CD8-positive, alpha-beta memory T cell (primary cell): ENCODE measurements at places on chromosomes 5 and 9.
A peak's percentile ranks its signal among the peaks of the same experiment; 100 is the strongest.

- DNase-seq: no peak
Measured at GRCh38 chr9:69004836-69005235, 9.1 kb downstream of the PRKACG start.

- no peak for DNase-seq
Measured at GRCh38 chr5:93382188-93382825, 198.7 kb downstream of the NR2F1-AS1 start.

DNA sequence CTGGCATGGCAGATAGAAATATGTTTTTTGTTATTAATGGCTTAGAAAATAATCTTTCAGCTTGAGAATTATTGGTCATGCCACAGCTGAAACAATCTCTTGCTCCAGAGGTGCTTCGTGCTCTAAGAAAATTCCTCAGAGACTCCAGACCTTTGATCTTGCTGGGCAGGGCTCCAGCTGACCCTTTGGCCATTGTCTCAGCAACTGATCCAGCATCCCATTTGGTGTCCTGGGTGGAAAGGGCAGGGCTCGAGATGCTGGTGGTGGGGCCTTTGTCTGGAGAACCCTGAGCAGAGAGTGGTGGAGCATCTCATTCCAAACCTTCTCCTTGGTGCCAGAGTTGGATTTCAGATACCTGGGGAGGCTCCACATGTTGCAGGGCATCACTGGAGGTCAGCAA is 43.2 kb upstream of the PIK3R1 start:
- no peak for DNase-seq

GRCh38 chr5:89697581-89697980 is 712.0 kb downstream of the CETN3 start:
- DNase-seq: no peak

DNA sequence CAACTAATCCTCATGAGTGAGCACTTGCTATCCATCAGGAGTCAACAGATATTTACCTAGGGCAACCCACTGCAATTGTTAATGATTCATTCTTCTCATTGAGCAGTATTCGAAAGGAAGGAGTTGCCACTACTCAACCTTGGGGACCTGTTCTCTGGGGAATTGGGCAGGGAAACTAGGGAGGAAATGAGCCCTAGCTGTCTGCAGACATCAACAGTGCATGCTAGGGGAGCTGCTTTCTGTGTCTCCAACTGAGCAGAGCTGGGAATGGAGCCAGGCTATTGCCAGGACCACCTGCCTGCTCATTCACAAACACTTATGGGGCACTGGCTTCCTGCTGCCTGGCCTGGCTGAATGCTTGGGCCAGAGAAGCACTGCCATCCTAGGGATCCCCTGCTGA is 183.4 kb downstream of the TMEM38B start:
- DNase-seq: no peak

- DNase-seq: no peak
Measured at GRCh38 chr5:90131383-90132133, 278.0 kb downstream of the CETN3 start.

DNA sequence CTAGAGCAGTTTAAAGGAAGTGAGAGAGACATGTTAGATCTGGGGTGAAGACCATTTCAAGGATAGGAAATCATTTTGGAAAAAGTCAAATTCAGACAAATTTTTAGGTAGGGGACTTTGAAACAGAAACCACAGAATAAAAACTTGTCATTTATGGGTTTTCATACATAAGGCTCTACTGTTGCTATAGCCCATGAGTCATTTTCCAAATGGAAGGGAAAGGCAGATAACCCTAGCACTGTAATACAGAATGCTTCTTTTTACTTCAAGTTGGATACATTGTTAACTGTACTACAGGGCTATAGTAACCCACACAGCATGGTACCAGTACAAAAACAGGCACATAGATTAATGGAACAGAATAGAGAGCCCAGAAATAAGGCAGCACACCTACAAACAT is 455.4 kb downstream of the EBF1 start:
- DNase-seq: no peak

DNA sequence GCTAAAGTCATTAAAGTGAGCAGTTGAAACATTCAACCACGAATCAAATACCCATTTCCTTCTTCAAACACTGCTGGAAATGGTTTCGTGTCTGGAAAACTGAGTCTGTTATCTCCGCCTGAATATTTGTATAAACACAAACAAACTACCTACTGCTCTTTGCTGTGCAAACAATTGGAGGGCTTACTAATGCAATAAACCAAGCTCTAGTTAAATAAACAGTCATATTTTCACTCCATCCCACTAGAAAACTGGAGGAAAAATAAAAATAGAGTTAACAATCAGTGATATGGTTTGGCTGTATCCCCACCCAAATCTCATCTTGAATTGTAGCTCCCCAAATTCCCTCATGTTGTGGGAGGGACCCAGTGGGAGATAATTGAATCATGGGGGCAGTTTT is 397.6 kb downstream of the RASEF start:
- no peak for DNase-seq

DNA sequence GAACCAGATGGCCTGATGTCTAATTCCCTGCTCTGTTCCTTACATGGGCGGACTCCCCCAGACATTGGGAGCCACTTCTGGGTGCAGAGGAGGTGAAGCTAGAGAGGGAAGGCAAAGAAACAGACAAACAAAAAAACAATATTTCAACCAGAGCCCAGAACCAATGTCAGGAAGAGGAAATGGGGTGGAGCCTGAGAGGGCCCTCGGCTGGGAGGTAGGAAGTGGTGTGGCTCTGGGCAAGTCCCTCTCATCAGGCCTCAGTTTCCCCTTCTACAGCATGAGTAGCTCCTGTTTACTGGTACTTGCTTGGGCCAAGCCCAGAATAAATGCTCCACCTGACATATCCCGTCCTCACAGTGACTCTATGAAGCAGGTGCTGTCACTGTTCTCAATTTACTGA is 11.1 kb downstream of the SH2D3C start:
- no peak for DNase-seq

- DNase-seq: no peak
Measured at GRCh38 chr5:133072021-133072420, 20.2 kb downstream of the HSPA4 start.

GRCh38 chr9:27086818-27087680 is 22.0 kb upstream of the TEK start:
- no peak for DNase-seq

- no peak for DNase-seq
Measured at GRCh38 chr9:70589571-70590314, 175.3 kb upstream of the KLF9 start.

DNA sequence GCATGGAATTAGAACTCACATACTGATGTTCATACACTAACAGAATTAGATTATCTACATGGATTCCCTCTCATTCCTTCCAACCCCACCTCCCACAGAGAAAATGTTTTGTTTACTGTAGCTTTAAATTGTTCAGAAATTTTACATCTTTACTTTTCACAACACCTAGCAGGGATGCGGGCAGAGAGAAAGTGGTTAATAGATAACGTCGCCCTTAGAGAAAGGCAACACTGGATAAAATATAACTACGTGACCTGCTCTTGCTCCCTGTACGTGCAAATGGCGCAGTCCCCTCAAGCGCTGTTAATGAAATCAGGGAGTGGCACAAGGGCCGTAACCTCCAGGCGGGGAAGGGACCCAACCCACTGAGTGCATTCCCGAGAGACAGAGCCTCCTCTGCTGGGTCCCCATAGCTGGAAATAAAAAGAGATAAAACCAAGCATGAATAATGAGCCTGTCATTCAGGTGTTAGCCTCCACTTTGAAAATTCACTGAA is 125.3 kb upstream of the DAPK1 start:
- DNase-seq: no peak

GRCh38 chr5:96856371-96856770 is 19.9 kb upstream of the ERAP2 start:
- DNase-seq: no peak

DNA sequence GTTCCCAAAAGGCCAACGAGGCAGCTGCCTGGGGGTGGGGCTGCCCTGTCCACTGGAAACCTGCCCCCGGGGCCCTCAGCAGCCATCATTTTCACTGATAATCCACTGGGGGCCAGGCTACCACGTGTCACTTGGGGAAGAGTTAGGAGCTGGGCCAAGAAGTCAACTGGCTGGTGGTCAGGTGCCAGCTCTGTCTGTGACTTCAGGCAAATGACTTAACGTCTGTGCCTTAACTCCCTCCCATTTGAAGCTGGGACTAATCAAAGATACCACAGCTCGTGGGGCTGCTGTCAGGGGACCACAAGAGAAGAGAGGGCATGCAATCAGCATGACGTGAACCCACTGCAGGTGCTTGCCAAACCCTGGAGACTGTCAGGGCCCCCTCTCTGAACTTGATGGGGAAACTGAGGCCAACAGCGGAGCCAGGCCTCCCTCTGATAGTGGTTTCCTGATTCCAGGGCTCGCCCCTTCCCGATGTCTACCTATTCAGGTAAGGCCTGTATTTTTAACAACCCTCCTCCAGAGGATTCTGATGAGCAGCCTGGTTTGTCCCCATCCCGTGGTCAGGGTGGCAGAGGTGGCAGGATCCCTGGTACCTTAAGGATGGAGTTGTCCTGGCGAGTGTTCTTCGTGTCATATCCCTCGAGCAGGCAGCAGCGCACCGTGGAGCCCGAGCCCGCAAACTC is 12.3 kb upstream of the DPM2 start:
- DNase-seq: peak; percentile 53

- no peak for DNase-seq
Measured at GRCh38 chr9:68844631-68845612, 139.9 kb downstream of the PIP5K1B start.

DNA sequence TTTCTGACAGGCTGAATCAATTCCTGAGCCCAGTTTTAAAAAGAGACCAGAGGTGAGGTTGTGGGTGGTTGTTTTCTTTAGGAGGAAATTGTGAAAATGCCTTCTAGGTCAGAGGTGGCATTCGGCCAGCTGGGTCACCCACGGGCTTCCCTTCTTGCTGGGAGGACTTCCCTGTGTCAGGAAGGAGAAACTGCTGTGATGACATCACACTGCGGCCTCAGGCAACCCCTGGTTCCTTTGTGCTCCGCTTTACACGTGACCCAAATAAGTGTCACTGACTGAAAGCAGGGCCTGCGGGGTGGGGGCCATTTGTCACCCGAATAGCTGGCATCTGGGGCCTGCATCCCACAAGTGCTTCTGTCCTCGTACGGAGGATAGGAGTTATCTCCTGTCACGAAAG is 39.7 kb downstream of the FABP6 start:
- no peak for DNase-seq

- DNase-seq: no peak
Measured at GRCh38 chr5:40484495-40484894, 195.2 kb upstream of the PTGER4 start.

- DNase-seq: no peak
Measured at GRCh38 chr5:383621-384020, 59.4 kb upstream of the EXOC3 start.

GRCh38 chr5:124721229-124721735 is 25.2 kb downstream of the ZNF608 start:
- no peak for DNase-seq

DNA sequence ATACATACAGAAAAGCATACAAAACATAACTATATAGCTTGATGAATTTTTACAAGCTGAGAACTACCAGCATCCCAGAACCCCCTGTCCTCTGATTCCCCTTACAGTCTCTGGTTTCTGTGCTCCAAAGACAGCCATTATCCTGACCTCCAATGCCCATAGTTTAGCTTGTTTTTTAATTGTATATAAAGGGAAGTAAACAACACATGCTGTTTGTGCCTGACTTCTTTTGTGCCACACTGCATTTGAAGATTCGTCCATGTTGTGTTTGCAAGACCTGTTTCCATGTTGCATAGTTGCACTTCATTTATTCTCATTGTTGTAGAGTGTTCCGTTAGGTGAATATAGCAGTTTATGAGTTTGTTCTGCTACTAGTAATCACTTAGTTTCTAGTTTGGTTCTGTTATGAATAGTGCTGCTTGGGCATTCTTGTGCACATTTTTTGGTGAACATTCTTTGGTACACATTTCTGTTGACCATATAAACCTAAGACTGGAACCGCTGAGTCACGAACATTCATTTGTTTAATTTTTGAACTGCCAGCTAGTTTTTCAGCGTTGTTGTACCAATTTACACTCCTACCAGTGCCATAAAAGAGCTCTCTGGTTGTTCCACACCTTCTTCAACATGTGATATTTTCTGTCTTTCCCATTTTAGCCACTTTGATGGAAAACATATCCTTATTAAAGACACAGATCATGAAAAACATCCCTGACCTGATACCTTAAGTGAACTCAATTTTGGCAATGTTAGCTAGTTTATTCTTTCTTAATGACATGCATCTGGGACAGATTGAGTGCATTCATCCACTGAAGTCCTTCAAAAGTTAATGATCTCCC is 78.1 kb upstream of the ANXA1 start:
- DNase-seq: no peak

DNA sequence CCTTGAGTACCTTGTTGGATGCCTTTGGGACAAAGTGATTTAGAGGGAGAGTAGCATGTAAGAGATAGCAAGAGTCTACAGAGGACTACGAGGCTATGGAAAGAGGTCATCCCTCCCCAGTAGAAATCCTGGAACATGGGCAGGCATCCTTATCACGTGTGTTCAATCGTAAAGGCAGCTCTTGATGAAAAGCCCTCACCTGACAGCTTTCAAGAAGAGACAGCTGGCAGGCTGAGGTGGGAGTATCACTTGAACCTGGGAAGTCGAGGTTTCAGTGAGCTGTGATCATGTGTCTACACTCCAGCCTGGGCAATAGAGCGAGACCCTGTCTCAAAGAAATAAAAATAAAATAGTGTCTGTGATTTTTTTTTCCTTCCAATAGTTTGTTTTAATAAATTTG is 112.6 kb downstream of the PCSK5 start:
- no peak for DNase-seq

DNA sequence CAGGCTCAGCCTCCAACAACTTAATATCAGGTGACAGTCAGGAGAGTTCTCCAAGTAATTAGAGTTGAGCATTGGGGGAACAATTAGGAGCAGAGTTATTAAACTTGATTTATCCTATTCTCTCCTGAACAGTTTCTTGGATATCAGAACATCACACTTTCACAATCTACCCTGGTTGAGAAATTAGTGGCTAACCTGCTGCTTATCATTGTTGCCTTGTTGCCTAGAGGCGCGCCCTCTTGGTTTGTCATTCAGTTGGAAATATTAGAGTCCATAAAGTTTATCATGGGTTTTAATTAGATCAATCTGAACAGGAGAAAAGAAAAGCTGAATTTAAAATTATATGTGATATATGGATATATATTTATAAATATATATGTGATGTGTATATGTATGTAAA is 291.1 kb downstream of the CCDC171 start:
- no peak for DNase-seq

DNA sequence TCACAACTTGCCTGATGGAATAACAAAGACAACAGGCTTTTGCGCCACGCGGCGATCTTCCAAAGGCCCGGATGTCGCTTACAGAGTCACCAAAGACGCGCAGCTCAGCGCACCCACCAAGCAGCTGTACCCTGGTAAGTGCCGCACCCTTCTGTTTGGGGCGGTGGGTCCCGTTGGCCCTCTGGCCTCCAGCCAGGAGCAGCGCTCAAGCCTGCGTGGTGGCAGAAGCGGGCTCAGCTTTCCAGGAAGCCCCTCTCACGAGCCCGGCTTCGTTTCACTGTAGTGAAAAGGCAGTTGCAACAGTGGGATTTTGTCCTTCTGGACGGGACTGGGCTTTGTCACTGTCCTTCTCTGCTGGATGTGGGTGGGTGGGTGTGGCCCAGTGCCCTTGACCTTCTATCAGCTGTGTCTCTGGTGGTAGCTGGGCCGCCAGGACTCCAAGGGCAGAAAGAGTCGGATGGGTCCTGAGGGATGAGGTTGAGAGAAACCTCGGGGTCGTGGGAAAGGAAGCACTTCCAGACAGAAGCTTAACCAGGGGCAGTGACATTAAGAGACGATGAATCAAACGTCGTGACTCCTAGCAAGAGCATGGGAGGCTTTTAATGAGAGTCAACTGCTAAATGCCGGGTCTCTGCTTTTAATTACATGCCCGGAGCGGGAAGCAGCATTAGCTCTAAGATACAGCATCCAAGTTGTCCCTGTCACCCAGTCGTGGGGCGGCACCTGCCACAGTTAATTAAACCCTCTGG is 49.5 kb downstream of the COL5A1 start:
- DNase-seq: no peak
